ENCODE measurements at places on chromosomes 6 and 20. TPM values are rescaled to one million over a fixed set of nuclear protein-coding genes. Genes with fewer than 3 reads are reported as not detected.

Gene RAD21L1
- not detected for total RNA-seq

Gene PRSS16
- 0.09 TPM for total RNA-seq

GRCh38 chr6:167846997-167847606 lies 20.4 kb downstream of the AFDN start:
- no peaks in the 10 kb centered on the region for H3K27me3 ChIP-seq
- no peaks in the 10 kb centered on the region for H3K4me1 ChIP-seq
- no peak for DNase-seq
- H3K4me3 ChIP-seq: no peak overlapping the region
- no peak overlapping the region for H3K27ac ChIP-seq
- no peaks in the 10 kb centered on the region for H3K36me3 ChIP-seq

Gene RFX6
- not detected for total RNA-seq

DNA sequence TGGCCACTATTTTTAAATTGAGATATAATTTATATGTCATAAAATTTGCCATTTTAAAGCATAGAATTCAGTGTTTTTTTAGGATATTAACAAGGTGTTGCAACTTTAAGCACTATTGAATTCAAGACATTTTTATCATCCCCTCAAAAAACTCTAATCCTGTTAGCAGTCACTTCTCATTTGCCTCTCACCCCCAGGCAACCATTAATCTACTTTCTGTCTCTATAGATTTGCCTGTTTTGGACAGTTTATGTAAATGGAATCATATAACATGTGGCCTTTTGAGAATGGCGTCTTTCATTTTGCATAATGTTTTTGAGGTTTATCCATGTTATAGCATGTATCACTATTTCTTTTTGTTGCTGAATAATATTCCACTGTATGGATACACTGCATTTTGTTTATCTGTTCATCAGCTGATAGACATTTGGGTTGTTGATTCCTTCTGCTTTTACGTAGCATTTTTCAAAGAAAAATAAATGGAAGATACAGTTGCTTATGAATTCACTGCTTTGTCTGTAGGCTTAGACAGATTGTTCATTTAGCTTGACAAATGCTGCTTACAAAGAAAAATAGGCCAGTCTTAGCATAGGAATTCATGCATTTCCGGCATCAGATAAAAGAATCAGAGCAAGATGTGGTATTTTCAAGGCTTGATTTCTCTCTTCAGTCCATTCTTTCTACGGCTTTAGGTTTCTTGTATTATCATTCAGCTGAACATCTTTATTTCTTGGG lies 52.9 kb downstream of the STK4 start:
- no peaks in the 10 kb centered on the region for H3K27me3 ChIP-seq
- no peak for DNase-seq
- H3K4me3 ChIP-seq: no peak overlapping the region
- no peaks in the 10 kb centered on the region for H3K4me1 ChIP-seq
- H3K27ac ChIP-seq: no peak overlapping the region
- H3K36me3 ChIP-seq: peaks cover 2% of the 10 kb centered on the region

- H3K4me1 ChIP-seq: no peaks in the 10 kb centered on the region
- no peak overlapping the region for H3K4me3 ChIP-seq
- H3K36me3 ChIP-seq: no peaks in the 10 kb centered on the region
- no peaks in the 10 kb centered on the region for H3K27me3 ChIP-seq
- H3K27ac ChIP-seq: no peak overlapping the region
- DNase-seq: no peak
Observed at GRCh38 chr6:102812242-102812641, 1418.7 kb downstream of the GRIK2 start.

DNA sequence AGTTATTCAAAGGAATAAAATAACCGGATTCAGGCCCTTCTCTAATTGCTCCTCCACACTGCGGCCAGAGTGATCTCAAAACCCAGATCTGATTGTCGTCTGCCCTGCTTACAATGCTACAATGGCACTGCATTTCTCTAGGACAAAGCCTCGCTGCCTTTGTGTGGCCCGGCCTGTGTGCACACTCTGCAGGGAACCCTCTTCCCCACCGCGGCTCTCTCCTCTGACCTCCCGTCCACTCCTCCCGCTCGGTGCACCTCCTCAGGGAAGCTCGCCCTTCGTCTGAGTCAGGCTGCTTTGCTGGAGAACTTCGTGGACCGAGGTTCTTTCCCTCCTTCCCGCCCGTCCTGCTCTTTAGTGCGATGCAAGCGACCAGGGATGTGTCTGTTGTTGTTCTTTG lies 101.6 kb upstream of the SNX9 start:
- DNase-seq: no peak
- peaks cover 22% of the 10 kb centered on the region for H3K4me1 ChIP-seq
- no peak overlapping the region for H3K27ac ChIP-seq
- no peaks in the 10 kb centered on the region for H3K27me3 ChIP-seq
- no peak overlapping the region for H3K4me3 ChIP-seq

DNA sequence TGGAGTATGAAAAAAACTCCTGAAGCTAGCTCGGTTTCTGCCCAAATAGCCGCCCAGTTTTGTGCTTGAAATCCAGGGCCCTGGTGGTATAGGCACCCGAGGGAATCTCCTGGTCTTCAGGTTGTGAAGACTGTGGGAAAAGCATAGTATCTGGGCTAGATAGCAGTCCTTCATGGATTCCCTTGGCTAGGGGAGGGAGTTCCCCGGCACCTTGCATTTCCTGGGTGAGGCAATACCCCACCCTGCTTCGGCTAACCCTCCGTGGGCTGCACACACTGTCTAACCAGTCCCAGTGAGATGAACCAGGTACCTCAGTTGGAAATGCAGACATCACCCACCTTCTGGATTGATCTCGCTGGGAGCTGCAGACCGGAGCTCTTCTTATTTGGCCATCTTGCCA lies 184.5 kb upstream of the SLC35B3 start:
- no peak for DNase-seq
- H3K27me3 ChIP-seq: no peaks in the 10 kb centered on the region
- H3K4me1 ChIP-seq: no peaks in the 10 kb centered on the region
- no peak overlapping the region for H3K27ac ChIP-seq

GRCh38 chr6:167577891-167578361 lies 248.8 kb upstream of the AFDN start:
- H3K36me3 ChIP-seq: no peaks in the 10 kb centered on the region
- peaks cover 30% of the 10 kb centered on the region for H3K4me1 ChIP-seq
- H3K4me3 ChIP-seq: no peak overlapping the region
- H3K27me3 ChIP-seq: peaks cover 8% of the 10 kb centered on the region

- no peaks in the 10 kb centered on the region for H3K27me3 ChIP-seq
- H3K36me3 ChIP-seq: no peaks in the 10 kb centered on the region
- H3K4me1 ChIP-seq: peaks cover 2% of the 10 kb centered on the region
- no peak overlapping the region for H3K27ac ChIP-seq
Observed at GRCh38 chr6:20340068-20340848, 61.4 kb upstream of the E2F3 start.

DNA sequence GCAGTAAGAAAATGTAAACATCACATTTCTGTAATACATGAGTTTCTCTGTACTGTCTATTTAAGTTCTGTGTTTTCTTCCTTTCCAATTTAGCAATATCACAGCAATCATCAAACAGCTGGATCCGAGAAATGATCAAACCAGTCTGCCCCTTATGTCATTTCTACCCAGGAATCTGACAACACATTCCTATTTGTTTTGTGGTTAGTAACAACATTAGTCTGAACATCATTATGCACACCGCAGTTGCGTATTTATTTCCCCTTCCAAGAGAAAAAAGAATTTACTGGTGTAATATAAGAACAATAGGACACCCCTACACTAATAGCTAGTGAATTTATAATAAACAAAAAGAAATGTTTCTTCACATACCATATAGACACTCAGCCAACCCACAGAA lies 179.5 kb downstream of the BTBD9 start:
- H3K4me3 ChIP-seq: no peak overlapping the region
- H3K4me1 ChIP-seq: no peaks in the 10 kb centered on the region
- DNase-seq: no peak

Gene SYCP2L
- total RNA-seq: 2.6 TPM

GRCh38 chr6:152330961-152331360 lies 306.2 kb downstream of the SYNE1 start:
- no peaks in the 10 kb centered on the region for H3K4me1 ChIP-seq
- no peak for DNase-seq
- no peaks in the 10 kb centered on the region for H3K27me3 ChIP-seq
- H3K36me3 ChIP-seq: peaks cover 42% of the 10 kb centered on the region
- H3K4me3 ChIP-seq: no peak overlapping the region
- no peak overlapping the region for H3K27ac ChIP-seq

GRCh38 chr20:51100617-51101016 lies 77.7 kb upstream of the KCNG1 start:
- no peaks in the 10 kb centered on the region for H3K4me1 ChIP-seq
- H3K27me3 ChIP-seq: peaks cover 5% of the 10 kb centered on the region
- no peak overlapping the region for H3K27ac ChIP-seq

GRCh38 chr20:38170826-38171674 lies 6.0 kb upstream of the TGM2 start:
- no peaks in the 10 kb centered on the region for H3K27me3 ChIP-seq
- peaks cover 29% of the 10 kb centered on the region for H3K4me1 ChIP-seq
- H3K36me3 ChIP-seq: no peaks in the 10 kb centered on the region
- no peak overlapping the region for H3K4me3 ChIP-seq
- H3K27ac ChIP-seq: no peak overlapping the region

GRCh38 chr6:2798586-2799134 lies 33.5 kb downstream of the WRNIP1 start:
- no peak overlapping the region for H3K4me3 ChIP-seq
- peaks cover 3% of the 10 kb centered on the region for H3K36me3 ChIP-seq

Gene PNLDC1
- 0.22 TPM for total RNA-seq

- H3K27me3 ChIP-seq: no peaks in the 10 kb centered on the region
- DNase-seq: peak; percentile 63
- no peak overlapping the region for H3K27ac ChIP-seq
- no peaks in the 10 kb centered on the region for H3K36me3 ChIP-seq
Observed at GRCh38 chr6:143223895-143224294, 163.2 kb downstream of the AIG1 start.

Gene COQ3
- 7.5 TPM for total RNA-seq

GRCh38 chr6:14224359-14225103 lies 107.0 kb downstream of the CD83 start:
- no peak for DNase-seq
- H3K27ac ChIP-seq: no peak overlapping the region
- no peaks in the 10 kb centered on the region for H3K27me3 ChIP-seq
- no peaks in the 10 kb centered on the region for H3K4me1 ChIP-seq
- no peak overlapping the region for H3K4me3 ChIP-seq

Gene FGD2
- total RNA-seq: 4.1 TPM

Gene GMPR
- total RNA-seq: 27.0 TPM

DNA sequence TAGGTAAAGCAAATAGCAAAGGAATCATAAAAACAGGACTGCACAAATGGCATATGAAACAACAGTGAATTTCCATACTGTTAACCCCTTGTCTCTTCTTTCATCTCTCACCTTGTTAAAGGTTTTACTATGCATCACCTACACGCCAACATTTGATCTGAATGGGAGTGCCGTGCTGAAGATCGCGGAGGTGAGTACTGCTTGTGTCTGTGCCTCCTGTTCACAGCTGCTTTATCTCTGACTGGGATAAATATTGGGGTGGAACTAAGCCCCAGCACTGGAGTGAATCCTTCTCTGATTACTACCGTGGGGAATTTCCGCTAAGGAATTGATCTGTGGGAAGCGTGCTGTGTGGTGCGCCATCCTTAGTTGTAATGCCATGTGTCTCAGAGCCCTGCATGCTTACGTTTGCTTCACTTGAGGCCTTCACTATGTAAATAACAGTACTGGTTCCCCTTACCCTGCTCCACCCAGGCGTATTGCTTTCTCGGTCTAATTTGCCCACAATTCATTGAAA lies 11.4 kb upstream of the PBOV1 start:
- no peaks in the 10 kb centered on the region for H3K27me3 ChIP-seq
- H3K4me1 ChIP-seq: no peaks in the 10 kb centered on the region
- no peak overlapping the region for H3K4me3 ChIP-seq
- no peaks in the 10 kb centered on the region for H3K36me3 ChIP-seq

Data from muscle of leg (tissue), 16 donors.